ENCODE measurements at places on chromosomes 6 and 20.

GRCh38 chr6:4345543-4345942 is 210.2 kb upstream of the ECI2 start:
- DNase-seq = no peak

GRCh38 chr6:163867518-163868292 is 453.2 kb downstream of the QKI start:
- DNase-seq = no peak

- no peak for DNase-seq
Observed at GRCh38 chr6:56767892-56768531, 125.3 kb upstream of the DST start.

DNA sequence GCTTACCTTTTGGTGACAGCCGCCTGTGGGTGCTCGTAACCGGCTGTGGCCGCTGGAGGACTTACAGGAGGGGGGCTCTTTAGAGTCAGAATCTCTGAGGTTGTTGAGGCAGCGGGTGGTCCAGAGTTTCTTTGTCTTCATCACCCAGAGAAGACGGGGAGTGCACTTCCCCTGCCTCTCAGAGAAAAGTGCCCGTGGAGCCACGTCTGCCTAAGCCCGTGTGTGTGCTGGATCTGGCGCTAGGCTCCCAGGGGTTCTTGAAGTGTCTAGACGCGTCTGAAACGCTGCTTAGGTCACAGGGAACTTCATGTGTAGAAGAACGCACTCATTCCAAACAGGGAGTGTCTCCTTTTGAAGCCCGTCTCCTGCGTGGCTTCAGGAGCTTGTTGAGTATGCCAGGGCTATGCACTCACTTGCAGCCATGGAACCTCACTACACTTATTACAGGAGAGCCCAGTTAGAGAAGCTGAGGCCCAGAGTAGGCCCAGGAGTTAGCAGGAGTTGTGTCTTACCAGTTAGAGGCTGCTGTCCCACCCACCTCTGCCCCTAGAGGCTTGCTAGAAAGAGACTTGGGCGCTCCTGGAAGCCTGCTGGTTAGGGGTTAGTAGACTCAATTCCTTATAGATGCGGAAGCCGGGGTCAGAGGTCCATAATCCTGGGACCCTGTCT is 1.3 kb downstream of the LSM14B start:
- no peak for DNase-seq

DNA sequence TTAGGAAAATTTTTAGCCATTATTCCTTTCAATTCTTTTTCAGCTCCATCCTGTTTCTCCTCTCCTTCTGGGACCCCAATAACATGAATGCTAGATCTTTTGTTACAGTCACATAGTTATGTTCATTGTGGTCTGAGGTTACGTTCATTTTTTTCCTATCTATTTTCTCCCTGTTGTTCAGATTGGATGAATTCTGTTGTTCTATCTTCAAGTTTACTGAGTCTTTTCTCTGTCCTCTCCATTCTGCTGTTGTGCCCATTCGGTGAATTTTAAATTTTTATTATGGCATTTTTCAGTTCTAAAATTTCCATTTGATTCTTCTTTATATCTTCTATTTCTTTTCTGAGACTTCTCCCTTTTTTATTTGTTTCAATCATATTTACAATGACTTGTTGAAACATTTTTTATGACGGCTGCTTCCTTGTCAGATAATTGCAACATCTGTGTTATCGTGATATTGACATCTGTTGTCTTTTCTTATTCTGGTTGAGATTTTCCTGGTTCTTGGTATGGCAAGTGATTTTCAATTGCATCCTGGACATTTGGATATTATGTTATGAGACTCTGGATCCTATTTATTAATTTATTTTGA is 12.6 kb upstream of the DDR1 start:
- DNase-seq = no peak

GRCh38 chr20:60513141-60513540 is 554.9 kb downstream of the CDH26 start:
- no peak for DNase-seq

DNA sequence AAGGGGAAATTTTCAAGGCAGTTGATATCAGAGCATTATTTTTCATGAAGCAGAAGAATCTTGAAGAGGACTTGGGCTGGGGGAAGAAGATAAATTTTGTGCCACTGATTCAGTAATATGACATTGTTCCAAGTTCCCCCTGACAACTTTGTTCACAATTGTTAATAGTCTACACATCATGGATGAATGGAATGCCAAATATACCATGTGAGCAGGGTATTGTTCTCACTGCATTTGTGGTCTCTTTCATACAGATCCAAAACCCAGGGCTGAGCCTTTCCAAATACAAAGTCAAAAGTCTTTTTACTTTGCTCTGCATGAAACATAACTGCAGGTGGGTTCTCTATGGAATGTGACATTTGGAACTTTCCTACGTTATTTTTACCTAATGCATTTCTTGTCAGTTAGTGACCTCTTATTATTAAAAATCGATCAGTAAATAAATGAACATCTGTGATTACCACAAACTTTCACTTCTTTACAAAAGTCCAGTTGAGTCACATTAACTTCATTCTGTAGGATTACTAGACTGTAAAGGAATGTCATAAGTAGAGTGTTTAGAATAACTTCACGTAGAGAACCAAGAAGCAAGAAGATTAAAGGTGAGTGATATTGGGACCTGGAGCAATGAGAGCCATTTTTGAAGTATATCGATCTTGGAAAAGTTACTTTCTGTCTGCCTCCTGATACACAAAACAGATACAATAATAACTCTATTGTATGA is 100.9 kb downstream of the RCAN2 start:
- no peak for DNase-seq
